ENCODE measurements at places on chromosomes 13 and 19. TPM values are rescaled to one million over a fixed set of nuclear protein-coding genes. Genes with fewer than 3 reads are reported as not detected.

SCN1B gene
- total RNA-seq = 15.2 TPM

LILRA1 gene
- not detected for total RNA-seq

PLPPR2 gene
- 39.9 TPM for total RNA-seq

GTF3A gene
- 62.3 TPM for total RNA-seq

NLRP11 gene
- total RNA-seq = 0.06 TPM

GADD45B gene
- 42.2 TPM for total RNA-seq

CRLF1 gene
- 80.8 TPM for total RNA-seq

STOML3 gene
- not detected for total RNA-seq

DPF1 gene
- not detected for total RNA-seq

MYPOP gene
- 4.0 TPM for total RNA-seq

PCDH9 gene
- 16.7 TPM for total RNA-seq

FUT2 gene
- total RNA-seq = not detected

ATP4B gene
- not detected for total RNA-seq
